ENCODE measurements at places on chromosomes 12 and 14.

DNA sequence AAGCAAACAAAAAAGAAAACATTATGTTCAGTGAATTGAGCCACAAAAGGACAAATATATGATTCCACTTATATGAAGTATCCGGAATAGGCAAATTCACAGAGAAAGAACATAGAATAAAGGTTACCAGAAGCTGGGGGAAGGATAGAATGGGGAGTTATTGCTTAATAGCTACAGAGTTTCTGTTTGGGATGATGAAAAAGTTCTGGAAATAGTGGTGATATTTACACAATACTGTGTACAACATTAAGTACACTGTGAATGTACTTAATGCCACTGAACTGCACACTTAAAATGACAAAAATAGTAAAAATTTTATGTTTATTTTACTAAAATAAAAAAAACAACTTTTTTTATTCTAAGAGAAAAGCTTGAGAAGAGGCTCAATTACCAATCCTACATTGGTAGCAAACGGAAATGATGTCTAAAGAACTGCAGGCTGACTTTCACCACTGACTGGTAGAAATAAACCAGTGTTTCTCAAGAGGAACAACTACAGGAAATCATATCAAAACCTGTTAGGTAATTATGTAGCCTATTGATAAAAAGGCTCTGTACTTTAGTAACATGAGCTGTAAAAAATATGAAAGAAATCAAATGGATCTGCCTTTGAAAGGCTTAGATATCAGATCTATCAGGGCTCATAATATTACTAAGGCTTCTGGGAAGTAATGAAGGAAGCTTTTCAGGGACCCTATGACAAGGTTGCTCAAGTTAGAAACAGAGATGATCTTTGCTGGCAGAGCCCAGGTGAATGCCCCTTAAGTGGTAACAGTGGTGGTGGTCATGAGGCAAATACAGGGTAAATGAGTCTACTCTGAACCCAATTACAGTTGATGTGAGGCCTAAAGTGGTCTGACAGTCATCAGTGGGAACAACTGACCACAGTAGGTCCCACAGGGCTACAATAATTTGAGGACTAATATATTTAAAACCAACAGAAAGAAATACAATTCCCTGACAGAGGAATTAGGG, 41.3 kb downstream of the BAZ1A start:
- DNase-seq = no peak

GRCh38 chr12:131929581-131930456, 743 bp downstream of the PUS1 start:
- peak; percentile 35 for DNase-seq

DNA sequence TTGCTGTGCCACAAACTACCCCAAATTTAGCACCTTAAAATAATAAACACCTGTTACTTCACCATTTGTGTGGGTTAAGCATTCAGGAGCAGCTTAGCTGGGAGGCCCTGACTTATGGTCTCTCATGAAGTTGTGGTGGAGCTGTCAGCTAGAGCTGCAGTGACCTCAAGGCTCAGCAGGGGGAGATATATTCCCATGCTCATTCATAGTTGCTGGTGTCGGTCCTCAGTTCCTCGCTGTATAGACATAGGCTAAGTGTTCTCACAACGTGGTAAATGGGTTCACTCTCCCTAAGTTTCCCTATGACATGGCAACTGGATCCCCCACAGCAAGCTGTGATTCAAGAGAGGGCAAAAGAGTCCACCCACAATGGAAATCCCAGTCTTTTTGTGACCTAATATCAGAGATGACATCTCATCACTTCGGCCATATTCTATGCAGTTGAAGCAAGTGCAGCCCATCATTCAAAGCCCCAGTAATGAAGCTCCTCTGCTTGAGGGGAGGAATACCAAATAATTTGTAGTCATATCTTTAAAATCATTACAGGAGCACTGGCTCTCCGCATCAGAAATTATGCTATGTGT, 41.1 kb downstream of the PRB3 start:
- peak; percentile 74 for DNase-seq

- no peak for DNase-seq
These were observed 709.3 kb upstream of the STXBP6 start for GRCh38 chr14:25759256-25759655.

DNA sequence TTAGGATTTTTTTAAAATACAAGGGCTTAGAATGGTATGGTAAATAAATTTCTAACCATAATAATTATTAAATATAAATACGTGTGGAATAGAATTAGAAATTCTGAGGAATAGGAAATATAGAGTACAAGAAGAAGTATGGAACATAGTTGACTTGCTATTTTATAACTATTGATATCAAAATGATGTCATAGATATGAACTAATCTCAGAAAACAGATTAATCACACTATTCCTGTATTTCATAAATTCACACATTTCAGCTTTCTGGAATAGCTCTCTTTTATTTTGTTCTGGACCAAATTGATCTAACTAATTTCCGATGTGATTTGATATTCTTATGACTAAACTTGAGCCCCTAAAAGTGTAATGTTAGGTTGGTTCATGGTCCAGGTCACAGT, 237.2 kb upstream of the NPAS3 start:
- DNase-seq = no peak

GRCh38 chr14:85601246-85601645, 71.3 kb downstream of the FLRT2 start:
- DNase-seq = no peak

DNA sequence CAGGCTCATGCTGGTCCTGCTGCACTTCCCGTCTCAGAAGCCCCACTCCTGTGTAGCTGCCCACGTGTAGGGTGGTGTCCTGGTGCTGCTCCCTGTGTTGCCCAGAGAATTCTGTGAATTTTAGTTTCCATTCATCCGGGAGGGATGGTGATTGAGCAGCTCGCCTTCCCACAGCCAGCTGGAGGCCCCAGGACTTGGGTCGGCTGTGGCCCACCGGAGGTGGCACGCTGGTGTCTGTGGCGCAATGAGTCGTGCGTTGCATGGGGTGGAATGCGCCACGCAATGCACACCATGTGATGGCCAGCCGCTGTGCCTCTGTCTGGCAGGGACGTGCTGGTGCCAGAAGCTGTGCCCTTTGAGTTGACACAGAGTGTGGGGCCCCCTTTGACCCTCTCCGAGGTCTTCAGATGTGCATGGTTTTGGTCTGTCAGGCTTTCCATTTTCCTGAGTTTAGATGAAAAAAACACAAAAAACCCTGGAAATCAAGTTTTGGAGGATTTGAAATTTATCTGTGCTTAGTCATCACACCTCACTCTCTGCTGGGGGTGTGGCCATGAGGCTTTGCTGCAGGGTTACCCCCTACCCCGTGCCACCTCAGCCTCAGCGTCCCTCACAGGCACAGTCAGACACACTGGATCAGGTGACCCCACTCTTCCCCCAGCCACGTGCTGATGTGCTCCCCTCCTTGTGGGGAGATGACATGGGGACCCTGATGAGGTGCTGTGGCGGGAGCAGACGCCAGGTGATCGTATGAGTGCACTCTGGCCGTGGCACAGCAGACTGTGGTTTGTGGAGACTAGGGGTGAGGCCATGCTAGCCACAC, 64.6 kb downstream of the EP400 start:
- DNase-seq = no peak

- no peak for DNase-seq
These were observed 338.1 kb downstream of the SOX5 start for GRCh38 chr12:23611320-23611719.

GRCh38 chr12:7431993-7432685, 11.8 kb downstream of the CD163L1 start:
- DNase-seq = no peak

GRCh38 chr12:111022386-111022785, 102.0 kb upstream of the MYL2 start:
- no peak for DNase-seq

GRCh38 chr12:20024194-20024593, 344.1 kb upstream of the PDE3A start:
- DNase-seq = no peak

All from SW480 (cell line).